ENCODE measurements at places on chromosomes 2 and 18.

DNA sequence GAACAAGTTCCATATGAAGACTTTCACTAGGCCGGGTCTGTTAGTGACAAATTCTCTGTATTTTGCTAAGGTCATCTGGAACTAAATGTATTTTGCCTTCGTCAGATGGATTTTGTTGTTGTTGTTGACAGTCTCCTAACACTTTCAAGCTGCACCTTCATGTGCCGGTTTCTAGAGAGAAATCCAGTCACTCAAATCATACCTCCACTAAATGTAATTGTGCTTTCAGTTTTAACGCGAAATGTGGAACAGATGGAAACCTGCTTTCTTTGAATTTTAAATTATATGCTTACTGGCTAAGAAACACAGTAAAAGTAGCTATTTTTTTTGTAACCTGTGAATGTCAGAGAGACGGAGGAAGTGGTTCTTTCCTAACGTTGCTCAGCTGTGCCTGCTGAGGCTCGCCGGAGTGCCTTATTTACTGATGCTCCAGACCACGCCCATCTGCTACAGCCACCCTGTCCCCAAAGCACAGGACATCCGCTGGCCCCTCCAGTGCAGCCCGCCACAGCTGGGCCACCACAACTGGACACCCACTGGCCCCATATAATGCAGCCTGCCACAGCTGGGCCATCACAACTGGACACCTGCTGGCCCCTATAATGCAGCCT lies 134.7 kb downstream of the PXDN start:
- DNase-seq = no peak

DNA sequence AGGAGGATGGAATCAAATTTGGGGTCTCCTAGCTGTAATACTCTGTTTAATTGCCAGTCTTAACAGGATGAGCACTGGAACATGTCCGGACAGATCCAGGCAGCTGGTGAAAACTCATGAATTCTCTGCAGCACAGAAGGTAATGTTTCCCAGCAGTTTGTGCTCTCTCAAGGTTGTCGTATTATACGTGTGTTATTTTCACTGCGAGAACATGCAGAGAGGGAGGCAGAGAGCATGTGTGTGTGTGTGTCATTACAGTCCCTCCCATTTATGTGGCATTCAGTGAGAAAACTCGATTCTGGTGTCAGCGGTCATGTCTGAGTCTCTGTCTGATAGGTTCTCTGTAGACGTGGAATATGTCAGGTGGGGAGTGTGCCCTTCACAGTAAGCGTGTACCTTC lies 150.2 kb upstream of the POU3F3 start:
- peak; percentile 29 for DNase-seq

- DNase-seq = no peak
These were observed 58.8 kb upstream of the NT5C1B start for GRCh38 chr2:18648161-18648560.

GRCh38 chr2:217279556-217279955 lies 419.7 kb upstream of the TNP1 start:
- DNase-seq = no peak

DNA sequence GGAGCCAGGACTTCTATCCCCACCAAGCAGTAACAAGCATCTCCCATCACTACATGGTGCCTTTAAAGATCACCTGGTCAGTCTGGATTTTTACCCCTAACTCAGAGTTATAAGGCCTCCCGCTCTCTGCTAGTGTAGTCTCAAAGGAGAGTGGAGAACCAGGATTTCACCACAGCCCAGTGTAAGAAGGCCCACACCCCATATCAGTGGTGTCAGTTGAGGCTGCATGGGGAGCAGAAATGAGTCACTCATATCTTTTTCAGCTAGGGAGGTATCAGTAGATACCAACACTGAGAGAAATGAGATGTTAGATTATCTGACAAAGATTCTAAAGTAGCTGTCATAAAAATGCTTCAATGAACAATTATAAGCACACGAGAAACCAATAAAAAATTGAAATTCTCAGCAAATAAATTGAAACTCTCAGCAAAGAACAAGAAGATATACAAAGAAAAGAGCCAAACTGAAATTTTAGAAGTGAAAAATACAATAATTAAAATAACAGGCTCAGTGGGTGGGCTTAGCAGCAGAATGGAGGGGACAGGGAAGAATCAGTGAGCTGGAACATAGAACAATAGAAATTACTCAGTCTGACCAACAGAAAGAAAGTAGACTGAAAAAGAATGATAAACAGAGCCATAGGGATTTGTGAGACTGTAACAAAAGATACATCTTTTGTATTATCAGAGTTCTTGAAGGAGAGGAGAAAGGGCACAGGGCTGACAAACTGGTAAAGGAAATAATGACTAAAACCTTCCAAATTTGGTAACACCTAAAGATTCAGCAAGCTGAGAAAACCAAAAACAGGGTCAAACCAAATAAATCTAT lies 257.7 kb downstream of the ANAPC1 start:
- no peak for DNase-seq
